NCI-H1436 (cell line): ENCODE measurements at places on chromosomes 12 and 14.

- DNase-seq: no peak
Observed at GRCh38 chr12:6998715-6999451, 19.4 kb downstream of the LPCAT3 start.

DNA sequence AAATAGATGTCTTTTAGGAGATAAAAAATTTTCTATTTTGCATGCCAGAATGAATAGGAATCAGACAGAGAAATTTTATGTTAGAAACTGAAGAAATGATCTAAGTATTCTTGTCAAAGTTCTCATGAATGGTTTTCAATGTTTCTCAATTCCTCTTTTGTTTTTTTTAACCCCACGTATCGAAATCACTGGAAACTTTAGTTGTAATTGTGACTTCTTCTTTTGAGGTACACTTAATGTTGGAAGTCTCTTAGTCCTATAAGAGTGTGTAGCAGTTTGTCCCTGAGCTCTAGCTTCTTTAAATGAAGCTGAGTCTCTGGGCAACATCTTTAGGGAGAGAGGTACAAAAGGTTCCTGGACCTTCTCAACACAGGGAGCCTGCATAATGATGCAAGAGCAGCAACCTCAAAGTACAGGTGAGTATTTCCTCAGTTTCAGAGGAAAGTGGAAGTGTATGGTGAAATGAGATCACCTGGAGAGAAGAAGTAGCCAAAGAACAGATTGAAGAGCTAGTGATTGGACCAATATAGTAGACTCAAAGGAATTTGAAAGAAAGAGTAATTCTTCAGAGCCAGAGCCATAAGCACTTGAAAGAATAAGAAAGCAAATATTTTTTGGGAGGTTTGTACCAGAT, at the start of gene CLEC6A:
CLEC6A (plus strand) TSS at position 236 of the 634 bp plus-strand sequence; CDS start at position 386, 150 bp downstream.
- no peak for DNase-seq

DNA sequence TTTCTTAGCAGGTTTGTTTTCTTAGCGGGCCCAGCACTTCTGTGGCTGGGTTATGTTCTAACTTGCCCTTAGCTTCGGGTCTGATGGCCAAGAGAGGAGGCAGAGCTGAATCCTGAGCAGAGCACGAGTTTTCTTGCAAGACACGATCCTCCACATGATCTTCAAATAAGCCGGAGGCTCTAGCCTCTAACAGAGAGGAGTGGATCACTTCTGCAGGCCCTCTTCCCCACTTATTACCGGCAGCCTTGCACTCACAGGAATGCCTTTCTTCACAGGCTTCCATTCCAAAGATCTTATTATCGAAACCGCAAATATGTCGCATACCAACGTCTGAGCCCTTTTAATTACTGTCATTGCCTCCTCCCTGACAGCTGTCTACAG, 79.5 kb downstream of the SINHCAF start:
- no peak for DNase-seq

GRCh38 chr12:389142-390096, at the start of gene KDM5A:
TSS of gene KDM5A (minus strand) at chr12:389320. CDS start at chr12:389091, 229 bp downstream.
- no peak for DNase-seq

DNA sequence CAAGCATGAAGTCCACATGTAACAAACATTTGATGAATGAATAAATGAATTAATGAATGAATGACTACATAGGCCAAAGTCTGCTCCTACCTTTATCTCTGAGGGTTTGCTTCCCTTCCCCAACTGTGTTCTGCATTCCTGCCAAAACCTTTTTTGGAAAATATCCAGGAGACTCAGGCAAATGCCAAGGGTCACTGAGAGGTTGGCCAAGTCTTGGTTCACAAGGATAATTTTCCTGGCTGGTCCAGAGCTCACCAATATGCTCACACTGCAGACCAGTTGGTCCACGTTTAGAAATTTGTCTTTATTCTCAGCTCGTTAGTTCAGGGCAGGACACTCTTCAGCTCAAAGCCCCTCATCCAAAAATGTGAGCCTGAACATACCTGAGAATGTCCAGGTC, 10.2 kb downstream of the TMEM233 start:
- DNase-seq: no peak

DNA sequence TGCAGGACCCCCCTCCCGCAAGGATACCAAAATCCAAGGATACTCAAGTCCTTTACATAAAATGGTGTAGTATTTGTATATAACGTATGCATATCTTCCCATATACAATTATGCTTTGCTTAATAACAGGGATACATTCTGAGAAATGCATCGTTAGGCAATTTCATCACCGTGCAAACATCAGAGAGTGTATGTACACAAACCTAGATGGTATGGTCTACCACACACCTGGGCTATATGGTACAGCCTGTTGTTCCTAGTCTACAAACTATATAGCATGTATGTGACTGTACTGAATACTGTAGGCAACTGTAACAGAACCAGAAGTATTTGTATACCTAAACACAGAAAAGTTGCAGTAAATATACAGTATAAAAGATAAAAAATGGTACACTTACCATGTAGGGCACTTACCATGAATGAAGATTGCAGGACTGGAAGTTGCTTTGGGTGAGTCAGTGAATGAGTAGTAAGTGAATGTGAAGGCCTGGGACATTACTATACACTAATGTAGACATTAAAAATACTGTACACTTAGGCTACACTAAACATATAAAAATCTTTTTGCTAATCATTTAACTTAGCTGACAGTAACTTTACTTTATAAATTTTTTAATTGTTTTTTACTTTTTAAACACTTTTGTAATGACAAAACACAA, 141.1 kb downstream of the SLC41A2 start:
- DNase-seq: no peak

DNA sequence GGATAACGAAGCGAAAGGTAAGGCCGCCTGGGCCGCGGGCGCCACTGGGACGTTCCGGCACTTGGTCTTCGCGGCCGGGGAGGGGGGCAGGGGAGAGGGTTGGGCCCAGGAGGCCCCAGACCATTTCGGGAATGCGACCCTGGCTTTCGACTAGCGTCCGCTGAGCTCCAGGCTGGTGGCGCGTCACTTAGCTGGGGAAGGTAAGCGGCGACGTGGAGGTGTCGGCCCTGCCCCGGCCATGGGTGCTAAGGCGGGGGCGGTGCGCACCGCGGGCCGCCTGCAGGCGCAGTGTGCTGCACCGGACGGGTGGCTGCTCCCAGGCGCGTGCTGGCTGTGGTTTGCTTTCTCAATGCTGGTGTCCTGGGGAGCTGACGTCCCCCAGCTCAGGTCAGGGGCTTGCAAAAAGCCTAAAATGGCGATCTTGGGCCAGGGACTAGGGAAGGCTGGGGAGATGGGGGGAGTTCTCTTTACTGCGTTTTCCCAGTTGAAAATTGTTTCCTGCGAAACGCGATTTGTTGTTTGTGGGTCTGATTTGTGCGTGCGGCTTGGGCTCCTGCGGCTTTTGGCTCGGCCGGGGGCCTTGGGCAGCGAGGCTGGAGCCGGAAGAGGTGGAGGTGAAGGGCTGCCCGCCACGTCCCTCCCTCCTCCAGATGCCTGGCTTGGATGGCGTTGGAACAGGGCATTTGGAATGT, 1.2 kb downstream of the HOXC10 start:
- no peak for DNase-seq

DNA sequence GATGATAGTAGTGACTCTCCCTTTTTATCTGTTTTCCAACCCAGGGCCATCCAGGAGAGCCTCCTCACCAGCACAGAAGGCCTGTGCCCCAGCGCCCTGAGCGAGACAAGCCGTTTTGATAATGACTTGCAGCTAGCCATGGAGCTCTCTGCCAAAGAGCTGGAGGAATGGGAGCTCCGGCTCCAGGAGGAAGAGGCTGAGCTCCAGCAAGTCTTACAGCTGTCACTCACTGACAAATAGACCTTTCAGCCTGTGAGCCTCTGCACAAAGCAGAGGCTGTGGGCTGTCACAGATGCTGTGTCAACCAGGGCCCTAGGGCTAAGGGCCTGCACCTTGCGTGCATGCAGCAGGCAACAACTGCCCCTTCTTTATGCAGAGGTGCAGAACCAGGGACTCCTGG, 11.0 kb downstream of the C12orf76 start:
- DNase-seq: no peak

DNA sequence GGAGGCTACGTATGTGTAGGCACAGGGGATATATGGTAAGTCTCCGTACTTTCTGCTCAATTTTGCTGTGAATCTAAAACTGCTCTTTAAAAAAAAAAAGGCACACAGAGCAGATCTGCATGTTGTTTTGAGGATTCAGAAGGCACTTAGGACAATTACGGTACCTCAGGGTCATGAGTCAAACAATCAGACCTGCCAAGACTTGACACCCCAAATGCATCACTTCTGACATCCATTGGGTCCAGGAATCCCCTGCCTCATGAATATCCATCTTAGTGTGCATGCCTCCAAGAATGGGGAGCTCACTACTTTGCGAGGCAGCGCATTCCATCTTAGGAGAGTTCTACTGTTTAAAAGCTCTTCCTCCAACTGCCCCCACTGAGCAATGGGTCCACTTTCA, 3.0 kb downstream of the BDKRB2 start:
- no peak for DNase-seq

DNA sequence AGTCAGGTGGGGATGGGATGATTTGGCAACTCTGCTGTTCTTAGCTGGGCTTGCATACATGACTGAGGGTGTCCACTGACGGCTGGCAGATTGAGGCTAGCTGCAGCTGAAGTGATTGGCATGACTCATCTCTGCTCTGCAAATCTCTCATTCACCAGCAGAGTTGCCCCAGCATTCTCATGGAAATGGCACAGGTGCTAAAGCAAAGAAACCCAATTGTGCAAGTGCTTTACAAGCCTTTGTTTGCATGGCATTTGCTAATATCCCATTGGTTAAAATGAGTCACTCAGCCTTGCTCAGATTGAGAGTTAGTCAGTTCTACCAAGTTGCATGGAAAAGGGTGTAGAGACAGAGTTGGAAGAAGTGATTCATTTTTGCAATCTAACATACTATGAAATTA, 389.7 kb upstream of the FAR2 start:
- DNase-seq: no peak

DNA sequence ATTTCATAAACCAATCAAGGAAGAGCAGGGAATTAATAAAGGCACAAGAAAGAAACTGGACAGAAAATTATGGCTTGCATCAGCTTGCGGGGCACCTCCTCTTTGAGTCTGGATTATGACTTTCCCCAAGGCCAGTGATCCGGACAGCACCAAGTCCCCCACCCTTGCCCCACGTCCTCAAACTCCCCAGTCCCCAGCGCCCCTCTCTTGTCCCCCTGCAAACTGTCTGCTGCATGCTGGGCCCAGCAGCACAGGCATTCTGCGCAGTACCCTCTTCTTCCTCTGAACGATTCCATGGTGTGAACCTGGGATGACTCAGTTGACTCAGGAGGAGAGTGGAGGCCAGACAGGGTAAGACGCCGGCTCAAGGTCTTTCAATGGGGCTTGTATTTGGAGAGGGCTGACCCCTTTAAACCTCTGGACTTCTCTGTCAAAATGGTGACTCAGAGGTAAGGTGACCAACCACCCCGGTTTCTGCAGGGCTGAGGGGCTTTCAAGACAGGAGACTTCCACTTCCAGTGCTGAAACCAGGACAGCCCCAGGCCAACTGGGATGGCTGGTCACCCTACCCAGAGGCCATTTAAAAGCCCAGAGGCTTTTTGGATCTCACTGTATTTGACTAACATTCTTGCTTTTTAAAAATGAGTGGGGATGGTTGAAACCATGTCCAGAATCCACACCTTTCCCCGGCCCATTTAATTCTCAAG, 13.5 kb downstream of the C14orf132 start:
- no peak for DNase-seq

GRCh38 chr14:72738161-72738611, 155.7 kb downstream of the DPF3 start:
- DNase-seq: no peak

GRCh38 chr14:51432302-51432948, 192.4 kb downstream of the TMX1 start:
- DNase-seq: no peak

GRCh38 chr14:104157016-104157928, 18.9 kb downstream of the KIF26A start:
- DNase-seq: no peak

DNA sequence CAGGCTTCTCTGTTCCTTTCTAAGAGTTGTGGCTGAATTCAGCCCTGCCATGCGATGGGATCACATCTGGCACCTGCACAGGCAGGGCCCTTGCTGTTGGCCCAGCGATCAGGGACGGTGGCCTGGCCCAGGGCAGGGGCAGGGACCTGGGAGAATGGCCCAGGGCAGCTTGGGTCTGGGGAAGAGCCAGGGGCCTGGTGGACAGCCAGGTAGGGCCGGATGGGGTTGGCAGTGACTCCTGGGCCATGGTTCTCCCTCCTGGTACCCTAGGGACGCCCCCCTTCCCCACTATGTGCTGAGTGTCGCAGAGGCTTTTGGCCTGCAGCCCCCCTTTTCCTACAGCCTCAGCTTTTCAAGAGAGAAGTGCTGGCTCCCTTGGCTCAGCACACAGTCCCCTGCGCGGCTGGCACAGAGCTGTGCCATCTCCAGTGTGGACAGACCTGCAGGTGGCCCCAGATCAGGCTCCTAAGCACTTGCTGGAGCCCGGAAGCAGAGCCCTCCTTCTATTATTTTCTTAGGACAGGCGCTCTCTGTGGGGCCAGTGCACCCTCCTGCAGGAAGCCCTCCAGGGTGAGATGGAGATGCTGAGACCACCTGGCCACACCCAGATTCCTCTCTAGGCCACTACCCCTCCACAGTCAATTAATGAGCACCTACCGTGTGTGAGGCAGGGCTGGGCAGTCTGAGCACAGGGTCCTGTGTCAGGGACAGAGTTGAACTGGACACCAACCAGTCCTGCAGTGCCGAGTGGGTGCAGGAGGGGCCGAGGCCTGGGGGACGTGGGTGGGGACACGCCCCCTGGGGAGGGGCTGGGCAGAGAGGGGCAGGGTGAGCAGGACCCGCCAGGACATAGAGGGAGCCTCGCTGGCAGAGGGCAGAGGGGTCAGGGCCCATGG, 267.6 kb downstream of the ADGRD1 start:
- DNase-seq: no peak

DNA sequence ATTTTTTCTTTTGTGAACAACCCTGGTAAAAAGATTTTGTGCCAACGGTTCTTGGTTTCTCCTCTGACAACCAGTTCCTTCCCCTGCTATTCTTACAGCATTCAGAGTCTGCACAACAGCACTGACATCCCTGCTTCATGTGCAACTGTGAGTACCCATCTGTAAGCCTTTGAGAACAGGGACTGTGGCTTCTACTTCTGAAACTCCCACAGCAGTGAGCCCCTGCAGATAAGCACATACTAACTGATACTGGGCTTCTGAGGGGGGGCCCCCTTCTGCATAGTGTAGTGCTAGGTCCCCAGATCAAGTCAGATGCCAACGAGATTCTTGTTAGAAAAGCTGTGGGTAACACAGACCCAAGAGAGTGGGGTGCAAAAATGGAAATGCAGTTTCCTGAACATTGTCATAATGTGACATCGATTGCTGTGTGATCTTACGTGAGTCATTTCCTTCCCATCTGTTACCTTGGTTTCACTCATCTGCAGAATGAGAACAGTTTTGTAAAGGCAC, 11.1 kb upstream of the NINJ2 start:
- no peak for DNase-seq

DNA sequence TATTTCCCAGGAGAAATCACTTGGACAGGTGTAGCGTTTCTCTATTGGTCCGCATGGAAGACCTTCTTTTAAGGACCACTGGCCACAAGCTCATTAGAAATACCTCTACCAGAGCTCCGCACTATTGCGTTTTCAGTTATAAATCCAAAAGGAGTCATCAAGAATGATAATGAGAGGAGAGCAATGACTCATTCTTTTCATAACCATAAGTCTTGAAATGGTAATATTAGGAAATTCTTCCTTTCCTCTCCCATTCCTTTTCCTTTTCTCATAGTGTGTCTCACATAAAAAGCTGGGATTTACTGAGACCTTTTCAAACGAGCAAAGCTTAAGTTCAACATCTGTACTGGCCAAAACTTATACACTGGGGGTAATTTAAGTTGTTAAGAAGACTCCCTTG, 215.7 kb downstream of the CPNE8 start:
- DNase-seq: no peak

- DNase-seq: no peak
Observed at GRCh38 chr12:6084261-6084968, 40.1 kb downstream of the VWF start.

GRCh38 chr12:15689751-15690191, 99.4 kb downstream of the EPS8 start:
- no peak for DNase-seq
